ENCODE measurements at places on chromosomes 11 and 22. TPM values are rescaled to one million over a fixed set of nuclear protein-coding genes. Genes with fewer than 3 reads are reported as not detected.

SLC6A5 gene
- total RNA-seq, result not detected

OR6T1 gene
- not detected for total RNA-seq

DNA sequence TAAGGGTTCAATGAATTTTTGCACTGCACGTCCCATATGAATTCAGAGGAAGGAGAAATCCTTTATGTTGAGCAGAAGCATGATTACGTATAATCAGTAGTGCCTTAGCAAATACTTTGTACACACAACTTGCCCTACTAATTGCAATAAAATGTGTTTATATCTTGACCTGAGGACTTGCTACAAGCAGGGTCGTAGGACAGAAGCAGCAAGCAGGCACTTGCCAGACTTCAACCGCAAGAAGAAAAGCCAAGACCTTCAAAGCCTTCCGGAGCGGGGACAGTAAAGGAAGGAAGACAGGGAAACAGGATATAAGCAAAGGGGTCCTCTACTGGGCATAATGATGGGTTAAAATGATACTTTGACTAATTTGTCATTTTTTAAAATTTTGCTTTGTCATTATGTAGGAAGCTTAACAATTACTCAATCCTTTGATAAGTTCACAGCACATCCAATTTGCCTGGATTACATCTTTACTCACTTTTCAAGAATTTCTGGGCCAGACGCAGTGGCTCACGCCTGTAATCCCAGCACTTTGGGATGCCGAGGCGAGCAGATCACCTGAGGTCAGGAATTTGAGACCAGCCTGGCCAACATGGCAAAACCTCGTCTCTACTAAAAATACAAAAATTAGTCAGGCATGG, 23.2 kb upstream of the UBASH3B start:
- no peaks in the 10 kb centered on the region for H3K4me1 ChIP-seq
- H3K4me3 ChIP-seq, result no peak overlapping the region

DNA sequence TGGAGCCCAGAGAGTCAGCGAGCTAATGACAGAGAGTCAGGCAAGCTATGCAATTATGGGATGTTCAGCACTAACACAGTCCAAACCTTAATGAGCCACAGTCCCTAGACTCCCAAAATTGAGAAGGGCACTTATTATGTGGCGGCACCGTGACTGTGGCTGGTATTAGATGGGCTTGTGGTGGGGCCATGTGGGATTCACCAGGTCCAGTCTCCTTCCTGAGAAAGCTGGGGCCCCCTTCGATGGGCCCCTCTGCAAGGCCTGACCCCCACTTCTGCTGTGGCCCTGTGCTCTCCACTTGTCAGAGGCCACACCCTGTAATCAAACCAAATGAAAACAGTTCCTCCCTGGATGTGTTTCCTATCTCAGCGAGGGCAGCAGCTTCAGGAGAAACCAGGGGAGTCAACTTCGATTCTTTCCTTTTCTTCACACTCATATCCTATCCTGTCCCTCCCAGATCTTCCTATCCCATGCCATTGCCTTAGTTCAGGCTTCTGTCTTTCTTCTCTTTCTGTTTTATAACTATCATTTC, 42.9 kb downstream of the INSC start:
- H3K4me3 ChIP-seq, result no peak overlapping the region
- no peaks in the 10 kb centered on the region for H3K36me3 ChIP-seq
- H3K4me1 ChIP-seq, result no peaks in the 10 kb centered on the region
- H3K27me3 ChIP-seq, result no peaks in the 10 kb centered on the region
- H3K27ac ChIP-seq, result no peak overlapping the region

EHD1 gene
- 55.8 TPM for total RNA-seq

- H3K27ac ChIP-seq, result peak overlapping the region; percentile 93
- no peaks in the 10 kb centered on the region for H3K36me3 ChIP-seq
- H3K4me1 ChIP-seq, result peaks cover 77% of the 10 kb centered on the region
- peak; percentile 39 for DNase-seq
- H3K4me3 ChIP-seq, result no peak overlapping the region
Measured at GRCh38 chr11:12693094-12693478, 18.9 kb downstream of the TEAD1 start.

RPUSD4 gene
- 17.5 TPM for total RNA-seq

DNA sequence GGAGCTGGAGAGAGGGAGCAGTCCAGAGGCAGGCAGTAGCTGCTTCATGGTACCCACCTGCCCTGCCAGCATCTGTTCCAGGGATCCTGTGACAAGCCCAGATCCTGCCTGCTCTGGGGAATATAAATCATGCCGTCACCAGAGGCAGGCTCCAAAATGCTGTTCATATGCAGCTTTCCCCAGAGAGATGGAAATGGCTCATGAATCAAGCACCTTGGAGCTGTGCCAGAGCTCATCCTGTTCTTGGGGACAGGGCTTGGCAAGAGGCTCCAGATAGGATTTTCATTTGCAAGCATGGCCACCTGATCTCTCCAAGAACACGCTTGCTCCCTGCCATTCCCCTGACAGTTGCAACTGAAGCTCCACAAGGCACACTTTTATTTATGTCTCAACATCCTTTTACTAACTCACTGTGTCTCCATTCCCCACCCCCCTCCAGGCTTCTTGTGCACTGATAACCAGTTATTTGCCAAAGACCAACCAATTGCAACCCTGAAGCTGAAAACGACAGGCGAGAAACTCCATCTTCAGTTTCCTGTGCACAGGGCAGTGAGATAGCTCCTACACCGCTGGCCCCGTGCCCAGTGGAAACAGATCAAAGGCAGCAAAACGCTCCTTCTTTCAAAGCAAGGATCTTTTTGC, 115.8 kb upstream of the PITPNB start:
- H3K27me3 ChIP-seq, result no peaks in the 10 kb centered on the region
- H3K4me1 ChIP-seq, result peaks cover 12% of the 10 kb centered on the region
- peak; percentile 97 for DNase-seq
- H3K27ac ChIP-seq, result no peak overlapping the region
- no peaks in the 10 kb centered on the region for H3K36me3 ChIP-seq

DNA sequence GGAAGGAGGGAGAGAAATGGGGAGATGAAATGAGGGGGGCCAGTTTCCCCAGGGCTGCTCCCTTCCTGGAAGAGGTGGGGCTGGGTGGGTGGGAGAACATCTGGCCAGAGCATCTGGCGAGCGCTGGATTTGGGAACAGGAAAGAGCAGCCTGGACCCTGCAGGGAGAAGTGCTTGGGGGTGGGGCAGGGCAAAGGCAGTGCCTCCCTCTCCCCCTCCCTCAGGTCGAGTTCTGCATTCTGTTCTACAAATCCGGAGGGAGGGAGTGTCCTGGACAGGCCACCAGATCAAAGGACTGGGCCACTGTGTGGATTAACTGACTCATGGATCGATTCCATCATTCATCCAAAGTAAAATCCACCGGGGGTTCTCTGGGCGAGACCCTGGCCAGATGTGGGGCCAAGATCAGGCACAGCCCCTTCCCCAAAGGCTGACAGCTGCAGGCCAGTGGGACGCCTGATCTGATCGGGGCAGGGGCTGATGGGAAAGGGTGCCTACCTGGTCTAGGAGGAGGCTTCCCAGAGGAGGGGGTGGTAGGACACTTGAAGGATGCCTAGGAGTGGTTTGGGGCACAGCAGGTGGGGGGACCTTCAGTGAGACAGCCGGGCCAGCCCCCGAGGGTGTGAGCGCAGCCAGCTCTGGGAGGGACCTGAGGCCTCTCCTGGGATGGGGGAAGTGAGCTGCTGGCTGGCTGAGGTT, 57.5 kb downstream of the CACNA1I start:
- H3K4me1 ChIP-seq, result no peaks in the 10 kb centered on the region
- H3K27me3 ChIP-seq, result no peaks in the 10 kb centered on the region
- no peak overlapping the region for H3K4me3 ChIP-seq
- no peaks in the 10 kb centered on the region for H3K36me3 ChIP-seq

RASGRP2 gene
- 13.5 TPM for total RNA-seq

GRCh38 chr11:11400635-11401232, 47.7 kb upstream of the CSNK2A3 start:
- H3K36me3 ChIP-seq, result no peaks in the 10 kb centered on the region
- no peak overlapping the region for H3K27ac ChIP-seq
- H3K4me3 ChIP-seq, result no peak overlapping the region

DNA sequence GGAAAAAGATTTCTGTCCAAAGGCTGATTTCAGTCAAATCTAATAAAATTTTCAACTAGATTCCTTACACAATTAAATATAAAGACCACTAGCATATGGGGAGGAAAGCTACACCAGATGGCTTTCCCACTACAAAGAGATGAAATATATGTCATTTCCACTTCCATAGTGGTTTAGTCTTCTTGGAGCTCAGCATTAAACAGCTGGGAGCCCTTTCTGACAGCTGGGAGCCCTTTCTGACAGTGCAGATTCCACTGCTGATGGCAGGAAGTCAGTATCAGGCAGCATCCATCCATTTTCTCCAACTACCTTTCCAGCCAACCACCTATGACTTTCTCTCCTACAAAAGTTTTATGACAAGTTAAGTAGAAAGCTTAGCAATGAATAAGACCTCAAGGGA, 177.9 kb downstream of the RRAS2 start:
- H3K36me3 ChIP-seq, result no peaks in the 10 kb centered on the region
- peaks cover 9% of the 10 kb centered on the region for H3K4me1 ChIP-seq
- H3K4me3 ChIP-seq, result no peak overlapping the region
- H3K27me3 ChIP-seq, result no peaks in the 10 kb centered on the region

DNA sequence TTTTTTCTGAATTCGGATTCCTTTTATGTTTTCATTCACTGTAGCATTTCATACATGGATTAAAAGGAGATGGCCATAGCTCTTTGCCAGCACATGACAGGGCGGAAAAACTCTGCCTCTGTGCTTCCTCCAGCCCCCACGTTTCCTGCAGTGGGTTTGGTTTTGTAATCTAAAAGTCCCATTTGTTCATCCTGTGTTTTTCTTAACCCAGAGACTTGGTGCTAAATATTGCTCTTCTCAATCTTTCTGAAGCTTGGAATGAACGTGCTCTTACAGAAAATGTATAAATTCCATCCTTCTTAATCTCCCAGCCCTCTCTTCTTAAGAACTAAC, 89.9 kb downstream of the PPP6R3 start:
- no peak for DNase-seq
- peaks cover 42% of the 10 kb centered on the region for H3K4me1 ChIP-seq
- H3K36me3 ChIP-seq, result peaks cover 17% of the 10 kb centered on the region
- no peak overlapping the region for H3K4me3 ChIP-seq
- H3K27me3 ChIP-seq, result no peaks in the 10 kb centered on the region
- no peak overlapping the region for H3K27ac ChIP-seq

GRCh38 chr11:80520507-80520887, 1079.7 kb upstream of the TENM4 start:
- no peak overlapping the region for H3K4me3 ChIP-seq
- H3K4me1 ChIP-seq, result no peaks in the 10 kb centered on the region
- no peaks in the 10 kb centered on the region for H3K27me3 ChIP-seq
- H3K36me3 ChIP-seq, result no peaks in the 10 kb centered on the region
- no peak overlapping the region for H3K27ac ChIP-seq
- no peak for DNase-seq

MMP10 gene
- not detected for total RNA-seq

GRCh38 chr11:17604201-17604914, 57.3 kb downstream of the OTOG start:
- no peaks in the 10 kb centered on the region for H3K27me3 ChIP-seq
- H3K4me3 ChIP-seq, result no peak overlapping the region
- H3K4me1 ChIP-seq, result no peaks in the 10 kb centered on the region
- no peak overlapping the region for H3K27ac ChIP-seq
- no peaks in the 10 kb centered on the region for H3K36me3 ChIP-seq
- no peak for DNase-seq

- no peak overlapping the region for H3K4me3 ChIP-seq
- no peaks in the 10 kb centered on the region for H3K4me1 ChIP-seq
- no peak for DNase-seq
- H3K27ac ChIP-seq, result no peak overlapping the region
- H3K27me3 ChIP-seq, result no peaks in the 10 kb centered on the region
Measured at GRCh38 chr11:114610550-114610949, 15.0 kb upstream of the NXPE4 start.

DNA sequence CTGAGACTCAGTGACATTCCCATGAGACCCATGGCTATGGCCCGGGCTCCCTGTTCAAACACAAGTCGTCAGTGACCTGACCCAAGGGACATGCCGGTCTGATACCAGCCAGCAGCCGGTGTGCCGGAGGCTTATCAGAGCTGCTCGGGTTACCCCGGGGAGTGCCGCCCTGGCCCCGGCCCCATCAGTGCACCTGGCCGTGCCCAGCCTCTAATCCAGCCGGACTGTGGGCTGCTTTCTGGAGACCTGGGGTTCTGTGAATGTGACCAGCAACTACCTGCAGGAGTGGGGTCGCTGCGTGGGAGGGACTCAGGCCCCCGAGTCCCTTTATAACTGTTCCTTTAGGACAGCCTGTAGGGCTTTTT, 52.7 kb downstream of the LINC01488 start:
- DNase-seq, result no peak
- H3K36me3 ChIP-seq, result no peaks in the 10 kb centered on the region
- no peaks in the 10 kb centered on the region for H3K4me1 ChIP-seq
- no peak overlapping the region for H3K4me3 ChIP-seq
- no peak overlapping the region for H3K27ac ChIP-seq

IL18 gene
- 17.1 TPM for total RNA-seq

RPS3 gene
- total RNA-seq, result 1,456 TPM

GRCh38 chr11:63838678-63839507, at the start of gene MARK2:
Gene MARK2 (plus strand): TSS chr11:63839110. CDS start chr11:63839507, 397 bp downstream.
- peaks cover 40% of the 10 kb centered on the region for H3K4me1 ChIP-seq
- H3K4me3 ChIP-seq, result peak within 1 kb of the TSS; percentile 47
- no peaks in the 10 kb centered on the region for H3K27me3 ChIP-seq

TKFC gene
- total RNA-seq, result 185 TPM

DNA sequence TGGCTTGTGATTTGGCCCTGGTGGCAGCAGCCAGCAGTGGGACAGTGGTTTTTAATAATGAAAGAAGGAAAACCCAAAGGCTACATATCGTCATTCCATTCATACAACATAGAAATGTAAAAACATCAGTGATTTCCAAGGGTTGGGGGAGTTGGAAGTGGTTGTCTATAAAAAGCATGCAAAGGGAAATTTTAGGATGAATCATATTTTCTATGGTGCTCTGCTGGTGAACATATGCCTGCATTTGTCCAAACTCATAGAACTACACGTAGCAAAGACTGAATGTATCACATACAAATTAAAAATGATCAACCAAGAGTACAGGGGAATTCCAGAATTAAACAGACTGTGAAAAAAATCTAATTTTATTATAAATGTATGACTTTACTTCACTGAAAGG, 11.1 kb downstream of the OR5B3 start:
- H3K4me1 ChIP-seq, result no peaks in the 10 kb centered on the region
- no peak overlapping the region for H3K27ac ChIP-seq
- no peaks in the 10 kb centered on the region for H3K27me3 ChIP-seq
- no peaks in the 10 kb centered on the region for H3K36me3 ChIP-seq
- no peak overlapping the region for H3K4me3 ChIP-seq

DNA sequence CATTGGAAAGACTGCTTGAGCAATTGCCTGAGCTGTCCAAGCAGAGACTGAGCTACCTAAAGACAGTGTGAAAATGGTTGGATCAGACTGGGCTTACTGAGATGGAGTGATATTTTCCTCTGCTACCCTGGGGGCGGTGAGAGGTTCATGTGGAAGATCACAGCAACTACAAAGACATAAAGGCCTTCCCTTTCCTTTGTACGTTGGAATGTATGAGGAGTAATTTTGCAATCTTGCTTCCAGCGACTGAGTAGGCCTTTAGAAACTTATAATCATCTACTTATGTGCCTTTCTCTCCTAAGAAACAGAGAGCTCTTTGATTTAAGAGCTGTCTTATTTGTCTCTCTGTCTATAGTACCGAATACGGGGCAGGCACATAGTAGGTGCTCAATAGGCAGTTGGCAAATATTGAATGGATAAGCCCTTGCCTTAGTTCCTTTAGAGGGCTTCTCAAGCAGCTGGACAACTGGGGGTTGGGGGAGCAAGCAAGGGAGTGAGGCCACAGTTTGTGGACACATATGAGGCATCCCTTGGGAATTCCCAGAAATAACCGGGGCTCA, 2.4 kb upstream of the HEPACAM start:
- no peaks in the 10 kb centered on the region for H3K36me3 ChIP-seq
- no peaks in the 10 kb centered on the region for H3K4me1 ChIP-seq
- no peak overlapping the region for H3K27ac ChIP-seq
- no peak for DNase-seq
- H3K4me3 ChIP-seq, result no peak overlapping the region

All from adrenal gland (tissue), 19 donors.